ENCODE measurements at places on chromosomes 4 and X.

GRCh38 chr4:138646383-138646782 lies 369.2 kb upstream of the NOCT start:
- no peak for DNase-seq

- no peak for DNase-seq
These were observed 14.8 kb downstream of the SOWAHB start for GRCh38 chr4:76883147-76883546.

DNA sequence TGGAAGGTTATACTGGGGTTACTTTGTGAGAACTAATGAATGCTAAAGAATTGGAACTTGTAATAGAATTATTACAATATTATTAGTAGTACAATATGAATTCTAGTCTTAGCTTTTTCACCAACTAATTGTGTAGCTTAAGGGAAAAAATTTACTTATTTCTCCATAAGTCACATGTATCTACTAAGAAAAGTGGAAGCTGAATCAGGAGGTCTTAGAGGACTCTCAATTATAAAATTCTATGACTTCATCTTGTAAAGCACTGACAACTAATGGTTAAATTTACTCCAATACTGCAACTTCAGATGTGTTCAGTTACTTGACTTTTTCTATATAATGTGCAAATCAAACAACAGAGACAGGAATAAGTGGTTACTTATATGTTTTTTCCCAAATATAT lies 899 bp upstream of the TMPRSS11D start:
- DNase-seq: no peak

GRCh38 chr4:152680988-152681603 lies 1.3 kb upstream of the TMEM154 start:
- DNase-seq: no peak

DNA sequence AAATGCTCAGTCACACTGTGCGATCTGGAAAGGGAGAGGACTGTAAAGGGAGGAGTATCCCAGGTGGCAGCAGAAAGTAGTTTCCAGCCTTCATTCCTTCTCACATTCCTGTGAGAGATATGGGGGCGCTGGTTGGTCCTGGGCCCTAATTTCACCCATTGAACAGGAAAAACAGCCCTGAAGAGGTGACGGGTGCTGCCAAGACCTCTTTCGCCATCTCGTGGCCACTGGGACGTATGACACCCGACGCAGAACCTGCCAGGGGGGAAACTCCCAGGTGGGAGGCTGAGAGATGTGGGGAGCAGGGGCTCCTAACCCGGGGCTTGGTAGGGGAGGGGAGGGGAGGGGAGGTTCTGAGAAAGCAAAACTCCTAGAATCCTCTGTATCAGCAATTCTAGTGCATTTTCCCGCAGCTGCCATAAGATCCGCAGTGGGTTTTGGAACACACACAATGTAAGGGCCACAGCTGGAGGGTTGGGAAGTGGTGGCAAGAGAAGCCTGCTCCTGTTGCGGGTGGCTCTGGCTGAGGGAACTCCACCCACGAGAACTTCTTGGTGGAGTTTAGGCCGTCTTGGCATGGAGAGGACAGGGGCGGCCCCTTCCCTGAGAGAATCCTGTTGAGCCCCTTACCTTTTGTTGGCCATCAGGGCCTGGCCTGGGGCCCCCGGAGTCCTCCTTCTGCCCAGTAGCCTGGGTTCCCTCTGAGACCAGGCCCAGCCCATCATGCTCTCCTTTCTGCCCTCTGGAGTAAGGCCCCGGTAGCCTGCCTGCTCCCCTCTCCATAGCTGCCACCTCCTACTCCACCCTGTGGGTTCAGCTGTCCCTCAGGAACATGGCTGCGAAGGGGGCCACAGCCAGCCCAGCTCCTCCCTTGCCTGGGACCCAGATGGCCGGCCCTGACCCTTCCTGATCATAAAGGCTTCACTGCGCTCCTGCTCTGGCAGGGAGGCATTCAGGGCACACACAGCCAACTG lies 134.1 kb downstream of the OR13H1 start:
- peak; percentile 16 for DNase-seq

DNA sequence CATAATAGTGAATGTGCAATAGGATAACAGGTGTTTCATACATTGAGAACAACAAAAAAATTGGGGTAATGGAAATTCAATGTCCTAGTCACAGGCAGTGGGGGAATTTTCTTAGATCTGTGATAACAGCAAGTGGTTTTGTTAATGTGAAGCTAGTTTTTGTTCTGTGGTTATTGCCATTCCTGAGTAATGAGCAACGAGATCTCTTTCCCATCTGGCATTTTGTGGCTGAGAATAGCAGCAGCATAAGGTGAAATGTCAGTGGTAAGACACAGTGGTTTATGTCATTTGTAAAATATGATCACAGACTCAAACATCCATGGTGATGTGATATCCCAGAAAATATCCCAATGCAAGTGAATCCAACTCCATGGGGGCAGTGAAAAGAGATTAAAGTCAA lies 497.5 kb downstream of the KCNIP4 start:
- no peak for DNase-seq

- DNase-seq: no peak
These were observed 13.5 kb downstream of the ANKRD17 start for GRCh38 chr4:73244945-73245601.

DNA sequence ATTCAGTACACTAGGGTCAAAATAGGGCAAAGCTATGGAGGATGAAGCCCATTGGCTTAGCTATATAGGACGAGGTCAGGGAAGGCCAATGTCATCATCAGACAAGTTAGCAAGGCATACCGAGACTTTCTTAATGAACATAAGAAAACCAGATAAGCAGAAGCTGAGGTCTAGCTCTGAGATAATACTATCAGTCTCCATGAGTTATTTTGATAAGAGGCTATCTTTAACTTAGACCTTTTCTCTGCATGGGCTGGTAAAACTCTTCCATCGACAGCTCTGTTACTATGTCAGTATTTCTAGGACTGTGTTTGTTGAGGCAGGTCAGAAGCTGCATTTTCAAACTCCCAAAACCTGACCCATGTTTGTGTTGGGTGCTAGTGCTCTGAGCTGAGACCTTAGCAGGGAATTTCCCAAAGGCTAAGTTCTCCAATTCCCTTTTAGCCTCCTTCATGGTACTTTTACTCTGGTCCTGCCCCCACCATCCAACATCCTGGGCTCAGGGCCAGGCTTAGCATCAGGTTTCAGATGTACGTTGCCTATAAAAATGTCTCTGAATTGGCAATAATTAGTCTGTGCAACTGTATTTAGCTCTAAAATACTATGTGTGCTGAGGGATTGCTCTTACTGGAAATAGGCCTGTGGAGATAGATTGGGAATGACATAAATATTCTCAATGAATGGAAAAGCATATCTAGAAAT lies 29.3 kb upstream of the LRAT start:
- DNase-seq: no peak

GRCh38 chrX:24465532-24465865 lies 413 bp downstream of the PDK3 start:
- DNase-seq: no peak

GRCh38 chr4:168415911-168416310 lies 64.4 kb downstream of the DDX60L start:
- no peak for DNase-seq

GRCh38 chrX:38438321-38438720 lies 85.9 kb downstream of the OTC start:
- DNase-seq: no peak
